ENCODE measurements at places on chromosomes 12 and 14. TPM values are rescaled to one million over a fixed set of nuclear protein-coding genes. Genes with fewer than 3 reads are reported as not detected.

DNAI7 gene
- total RNA-seq, result 0.59 TPM

SYCP3 gene
- 3.2 TPM for total RNA-seq

IAPP gene
- not detected for total RNA-seq

RNF212B gene
- total RNA-seq, result not detected

COX8C gene
- total RNA-seq, result not detected

SDSL gene
- total RNA-seq, result 3.7 TPM
